Stimulated activated CD8-positive, alpha-beta memory T cell treated with anti-CD3 and anti-CD28 coated beads, Interleukin-7, amount 100 ng/mL, for 4 hours (primary cell): ENCODE measurements at places on chromosomes 16 and 17.

- DNase-seq = no peak
Measured at GRCh38 chr16:17306745-17307144, 164.0 kb downstream of the XYLT1 start.

DNA sequence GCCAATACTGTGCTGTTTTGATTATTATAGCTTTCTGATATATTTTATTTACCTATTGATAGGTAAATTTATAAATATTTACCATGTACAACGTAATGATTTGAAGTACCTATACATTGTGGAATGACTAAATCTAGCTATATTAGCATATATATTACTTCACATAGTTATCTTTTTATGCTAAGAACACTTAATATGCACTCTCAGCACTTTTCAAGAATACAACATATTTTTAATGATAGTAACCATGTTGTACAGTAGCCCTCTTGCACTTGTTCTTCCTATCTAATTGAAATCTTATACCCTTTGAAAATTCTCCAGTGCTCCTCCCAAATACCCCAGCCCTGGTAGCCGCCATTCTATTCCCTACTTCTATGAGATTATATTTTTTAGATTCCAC, 604.0 kb upstream of the KIF2B start:
- DNase-seq = no peak

DNA sequence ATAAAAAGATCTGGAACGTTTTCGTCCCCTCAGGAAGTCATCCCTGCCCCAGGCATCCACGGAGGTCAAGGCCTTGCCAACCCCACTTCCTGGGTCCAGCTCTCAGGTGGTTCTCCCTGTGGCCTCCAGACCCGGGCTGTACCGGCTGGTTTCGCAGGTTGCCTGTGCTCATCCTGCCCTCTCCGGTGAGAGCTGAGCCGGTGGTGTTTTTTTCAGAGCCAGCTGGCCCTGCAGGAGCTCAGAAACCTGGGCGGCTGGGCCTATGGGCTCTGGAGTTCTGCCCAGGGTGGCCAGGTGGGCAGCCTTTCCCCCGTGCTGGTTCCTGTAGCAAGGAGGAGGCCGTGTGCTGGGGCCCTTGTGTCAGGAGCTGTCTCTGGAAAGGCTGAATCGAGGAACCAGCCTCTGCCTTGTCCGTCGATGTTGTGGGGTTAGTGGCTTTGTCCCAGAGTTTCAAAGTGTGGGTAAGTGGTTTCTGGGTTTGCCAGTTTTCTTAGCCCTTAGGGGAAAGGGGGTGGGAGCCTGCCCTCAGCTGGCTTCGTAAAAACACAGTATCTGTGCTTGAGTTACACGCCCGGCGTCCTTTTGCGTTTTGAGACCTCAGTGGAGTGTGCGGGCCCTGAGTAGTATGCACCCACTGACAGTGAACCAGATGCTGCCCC, 23.6 kb downstream of the C16orf90 start:
- no peak for DNase-seq

DNA sequence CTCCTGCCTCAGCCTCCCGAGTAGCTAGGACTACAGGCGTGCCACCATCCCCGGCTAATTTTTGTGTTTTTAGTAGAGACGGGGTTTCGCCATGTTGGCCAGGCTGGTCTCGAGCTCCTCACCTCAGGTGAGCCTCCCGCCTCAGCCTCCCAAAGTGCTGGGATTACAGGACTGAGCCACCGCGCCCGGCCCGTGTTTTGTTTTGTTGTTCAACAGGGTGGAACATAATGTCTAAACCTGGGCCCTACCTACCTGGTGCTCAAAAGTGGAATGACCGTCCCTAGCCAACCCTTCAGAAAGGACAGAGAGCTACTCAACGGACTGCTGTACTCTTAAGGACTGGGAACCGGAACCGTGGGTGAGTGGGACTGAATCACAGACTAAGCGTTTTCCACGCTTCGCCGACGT, 772 bp upstream of the KIF22 start:
- DNase-seq = no peak

DNA sequence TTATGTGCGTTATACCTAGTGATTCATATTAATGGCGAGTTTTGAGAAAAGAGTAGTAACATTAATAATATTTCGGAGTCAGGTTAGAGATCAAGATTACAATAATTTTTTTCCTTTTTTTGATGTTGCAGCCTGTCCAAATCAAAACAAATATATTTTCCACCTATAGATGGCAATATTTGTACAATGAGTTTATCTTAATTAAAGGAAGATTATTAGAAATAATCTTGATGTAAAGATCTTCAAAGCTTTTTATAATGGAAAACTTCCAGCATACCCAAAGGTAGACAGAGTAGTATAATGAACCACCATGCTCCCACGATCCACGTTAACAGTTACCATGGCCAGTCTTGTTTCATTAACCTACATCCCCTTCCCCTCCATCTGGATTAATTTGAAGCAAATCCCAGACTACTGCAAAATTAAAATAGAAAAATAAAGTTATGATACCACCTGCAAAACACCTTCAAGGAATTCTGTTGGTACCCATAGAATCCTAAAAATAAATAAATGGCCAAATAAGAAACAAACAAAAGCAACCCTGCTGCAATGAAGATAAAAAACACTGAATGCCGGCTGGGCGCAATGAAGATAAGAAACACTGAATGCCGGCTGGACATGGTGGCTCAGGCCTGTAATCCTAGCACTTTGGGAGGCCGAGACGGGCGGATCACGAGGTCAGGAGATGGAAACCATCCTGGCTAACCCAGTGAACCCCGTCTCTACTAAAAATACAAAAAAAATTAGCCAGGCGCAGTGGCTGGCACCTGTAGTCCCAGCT, 46.5 kb upstream of the GINS3 start:
- no peak for DNase-seq

DNA sequence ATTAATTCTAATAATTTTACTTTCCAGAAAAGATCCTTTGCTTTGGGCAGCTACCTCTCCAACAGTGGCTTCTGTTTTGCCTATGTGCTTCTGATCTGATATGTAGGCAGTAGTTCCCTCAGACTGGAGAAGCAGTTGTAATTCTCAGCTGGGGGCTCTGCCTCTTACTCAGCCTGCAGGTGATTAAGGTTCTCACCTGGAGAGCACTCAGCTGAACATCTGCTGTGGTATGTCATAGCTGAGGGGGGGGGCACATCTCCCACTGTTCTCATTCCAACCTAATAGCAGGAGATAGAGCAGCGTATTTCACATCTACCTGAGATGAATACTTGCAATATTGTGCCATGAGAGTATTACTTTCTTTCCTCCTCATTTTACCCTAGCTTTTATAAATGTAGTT, 511.9 kb upstream of the CDH8 start:
- DNase-seq = no peak

DNA sequence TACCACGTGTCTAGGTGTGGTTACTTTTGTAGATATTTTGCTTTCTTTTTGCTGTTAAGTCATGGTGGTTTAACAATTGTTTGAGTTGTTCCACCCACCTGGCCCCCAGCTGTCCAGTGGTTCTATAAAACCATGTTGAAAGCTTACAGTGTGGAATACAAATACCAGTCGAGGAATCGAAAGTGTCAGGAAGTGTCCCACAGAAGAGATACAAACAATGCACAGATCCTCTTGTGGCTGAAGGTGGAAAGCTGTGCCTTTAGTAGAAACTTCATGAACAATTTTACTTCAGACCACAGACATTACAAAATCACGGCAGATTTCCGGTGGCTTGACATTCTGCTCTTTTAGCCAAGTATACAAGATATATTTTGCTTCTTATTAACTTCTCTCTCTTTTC, 782.4 kb upstream of the SOX9 start:
- DNase-seq = no peak

DNA sequence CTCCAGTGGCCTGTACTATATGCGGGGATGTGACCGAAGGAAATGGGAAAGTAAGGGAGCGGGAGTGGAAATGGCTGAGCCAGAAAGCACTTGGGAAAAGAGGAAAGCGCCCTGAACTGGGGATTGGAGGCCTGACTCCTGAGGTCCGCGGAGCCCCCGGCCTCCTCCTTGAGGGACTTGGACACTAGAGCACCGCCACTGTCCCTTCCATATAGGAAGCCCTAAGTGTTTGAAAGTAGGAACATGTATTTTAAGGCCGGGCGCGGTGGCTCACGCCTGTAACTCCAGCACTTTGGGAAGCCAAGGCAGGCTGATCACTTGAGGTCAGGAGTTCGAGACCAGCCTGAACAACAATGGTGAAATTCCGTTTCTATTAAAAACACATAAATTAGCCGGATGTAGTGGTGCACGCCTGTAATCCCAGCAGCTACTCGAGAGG, 530 bp upstream of the ZDHHC7 start:
- no peak for DNase-seq

- no peak for DNase-seq
Measured at GRCh38 chr17:79183293-79184158, 108.9 kb downstream of the ENGASE start.

- no peak for DNase-seq
Measured at GRCh38 chr17:82346342-82347300, 12.4 kb upstream of the TEX19 start.

DNA sequence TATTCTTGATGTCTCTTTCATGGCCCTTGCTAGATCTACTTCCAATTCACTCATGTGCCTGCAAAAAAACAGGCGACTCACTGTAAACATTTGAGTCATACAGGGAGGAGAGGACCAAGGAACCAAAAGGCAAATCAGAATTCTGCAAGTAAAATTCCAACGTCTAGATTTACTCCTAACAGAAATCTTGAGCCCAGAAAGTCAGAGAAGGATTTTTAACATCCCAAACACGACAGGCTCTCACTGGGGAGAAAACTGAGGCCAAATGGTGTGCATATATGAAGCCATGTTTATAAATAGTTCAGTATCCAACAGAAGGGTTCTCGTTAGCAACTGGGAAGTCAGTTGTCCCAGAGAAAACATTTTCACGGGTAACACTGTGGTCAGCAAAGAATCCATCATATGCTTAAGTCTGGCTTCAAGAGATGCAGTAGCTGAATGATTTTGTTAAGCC, 40.1 kb downstream of the LITAF start:
- no peak for DNase-seq

DNA sequence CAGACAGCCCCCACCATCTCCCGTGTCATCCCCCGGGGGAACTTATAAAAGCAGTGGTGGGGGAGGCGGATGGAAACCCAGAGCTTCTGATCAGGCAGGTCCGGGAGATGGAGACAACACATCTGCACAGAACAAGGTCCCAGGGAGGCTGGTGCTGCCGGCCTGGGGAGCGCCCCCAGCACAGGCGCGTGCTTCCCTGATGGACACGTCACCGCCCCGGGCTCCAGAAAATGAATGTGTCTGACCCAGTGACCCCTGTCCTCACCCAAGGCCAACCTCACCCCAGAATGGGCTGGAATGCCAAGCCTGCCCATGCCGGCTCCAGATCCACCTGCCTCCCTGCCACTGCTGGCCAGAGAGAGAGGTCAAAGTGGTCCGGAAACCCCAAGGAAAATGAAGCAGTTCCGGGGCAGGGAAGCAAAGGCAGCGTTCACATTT, 12.5 kb downstream of the SLC7A5 start:
- no peak for DNase-seq

DNA sequence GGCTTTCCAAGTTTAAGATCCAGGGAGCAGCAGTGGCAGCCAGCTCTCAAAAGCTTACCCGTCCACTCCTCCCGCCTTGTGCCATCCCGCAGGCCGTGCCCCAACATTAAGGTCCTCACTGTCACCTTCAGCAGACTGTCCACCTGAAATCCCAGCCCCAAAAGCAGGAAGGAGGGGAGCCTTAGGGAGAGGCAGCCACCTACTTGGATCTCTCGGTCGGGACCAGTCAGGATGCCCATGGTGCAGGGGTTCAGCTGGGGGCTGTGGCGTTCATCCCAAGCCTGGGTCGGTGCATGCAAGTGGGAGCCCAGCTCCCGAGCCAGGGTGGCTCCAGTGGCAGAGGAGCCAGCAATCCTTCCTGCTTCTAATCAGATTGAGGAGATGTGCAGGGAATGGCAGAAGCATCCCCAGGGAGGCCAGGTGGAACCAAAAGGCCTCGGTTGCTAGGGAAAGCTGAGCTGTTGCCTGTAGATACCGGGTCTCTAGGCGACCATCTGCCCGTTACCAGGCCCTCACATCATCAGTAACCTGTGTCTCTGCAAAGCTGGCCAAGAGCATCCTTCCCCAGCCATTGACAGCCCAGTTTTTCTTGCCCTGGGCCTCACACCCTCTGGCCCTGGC, 24.6 kb downstream of the CNGB1 start:
- DNase-seq = no peak

DNA sequence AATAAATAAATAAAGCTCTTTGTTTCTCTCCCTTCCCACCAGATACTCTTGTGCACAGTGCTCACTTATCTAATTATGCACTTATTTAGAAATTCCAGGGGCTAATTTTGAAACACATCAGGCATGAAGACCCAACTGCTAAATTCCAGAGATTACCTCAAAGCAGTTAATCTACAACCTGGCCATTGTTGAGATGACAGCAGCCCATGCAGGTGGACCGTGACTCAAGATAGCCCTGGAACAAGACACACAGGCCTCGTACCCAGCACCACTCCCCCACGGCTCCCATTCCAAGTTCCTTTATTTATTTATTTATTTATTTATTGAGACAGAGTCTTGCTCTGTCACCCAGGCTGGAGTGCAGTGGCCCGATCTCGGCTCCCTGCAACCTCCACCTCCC, 60.1 kb upstream of the NPEPPS start:
- DNase-seq = no peak

DNA sequence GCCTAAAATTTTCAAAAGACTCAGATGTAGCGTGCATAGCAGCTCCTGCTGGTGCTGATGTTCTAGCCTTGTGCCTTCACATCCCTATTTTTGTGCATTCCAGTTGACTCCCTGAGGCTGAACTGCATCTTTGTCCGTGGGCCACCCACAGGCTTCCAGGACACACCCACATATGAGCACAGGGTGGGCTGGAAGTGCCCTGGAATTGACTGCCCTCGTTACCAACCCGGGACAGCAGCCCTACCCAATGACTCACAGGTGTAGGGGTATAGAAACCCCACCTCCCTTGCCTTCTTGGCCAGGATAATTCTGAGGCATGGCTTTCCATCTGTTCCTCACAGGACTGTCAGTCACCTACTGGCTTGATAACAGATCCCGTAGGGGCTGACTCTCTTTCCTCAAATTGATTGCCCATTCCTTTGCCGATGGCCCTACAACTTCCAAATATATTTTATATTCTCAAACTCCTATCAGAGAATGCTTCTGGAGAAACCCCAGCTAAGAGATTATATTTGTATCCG, 65.9 kb upstream of the CDH13 start:
- DNase-seq = no peak

GRCh38 chr16:30785126-30786106, 1.6 kb downstream of the ZNF629 start:
- no peak for DNase-seq
